ENCODE measurements at places on chromosomes 4 and X. TPM values are rescaled to one million over a fixed set of nuclear protein-coding genes. Genes with fewer than 3 reads are reported as not detected.

YY2 gene
- 4.7 TPM for total RNA-seq

ADGRG4 gene
- total RNA-seq = not detected

NDST3 gene
- 0.12 TPM for total RNA-seq

SRPX2 gene
- 45.4 TPM for total RNA-seq

AGTR2 gene
- total RNA-seq = not detected

RBMXL3 gene
- total RNA-seq = not detected

ZFP42 gene
- not detected for total RNA-seq

CCKAR gene
- not detected for total RNA-seq

PNMA6E gene
- total RNA-seq = not detected

CITED1 gene
- total RNA-seq = not detected

TSR2 gene
- 42.5 TPM for total RNA-seq

ZDHHC15 gene
- not detected for total RNA-seq

MGAT4D gene
- total RNA-seq = not detected

PARM1 gene
- total RNA-seq = 6.5 TPM

Data from Calu3 (cell line).